Fibroblast of the aortic adventitia (primary cell): ENCODE measurements at places on chromosomes 12 and 14. TPM values are rescaled to one million over a fixed set of nuclear protein-coding genes. Genes with fewer than 3 reads are reported as not detected.

Gene HELB
- 3.0 and 3.7 TPM in 2 replicates for total RNA-seq

GRCh38 chr12:104566244-104566993, 109.7 kb downstream of the CHST11 start:
- no peak for DNase-seq

Gene CERS5
- 20.0 and 32.7 TPM in 2 replicates for total RNA-seq

GRCh38 chr12:2902272-2902880, 11.7 kb downstream of the TULP3 start:
- DNase-seq, result peak; percentile 74

- DNase-seq, result no peak
Observed at GRCh38 chr14:64766430-64767151, 62.4 kb downstream of the PLEKHG3 start.

Gene C14orf119
- total RNA-seq, result 13.0 and 60.2 TPM in 2 replicates

Gene GRIN2B
- total RNA-seq, result not detected in 2 replicates

Gene NOS1
- total RNA-seq, result not detected in 2 replicates

Gene CCDC88C
- under 0.01 TPM in 1 of 2 replicates, not detected in the other for total RNA-seq

DNA sequence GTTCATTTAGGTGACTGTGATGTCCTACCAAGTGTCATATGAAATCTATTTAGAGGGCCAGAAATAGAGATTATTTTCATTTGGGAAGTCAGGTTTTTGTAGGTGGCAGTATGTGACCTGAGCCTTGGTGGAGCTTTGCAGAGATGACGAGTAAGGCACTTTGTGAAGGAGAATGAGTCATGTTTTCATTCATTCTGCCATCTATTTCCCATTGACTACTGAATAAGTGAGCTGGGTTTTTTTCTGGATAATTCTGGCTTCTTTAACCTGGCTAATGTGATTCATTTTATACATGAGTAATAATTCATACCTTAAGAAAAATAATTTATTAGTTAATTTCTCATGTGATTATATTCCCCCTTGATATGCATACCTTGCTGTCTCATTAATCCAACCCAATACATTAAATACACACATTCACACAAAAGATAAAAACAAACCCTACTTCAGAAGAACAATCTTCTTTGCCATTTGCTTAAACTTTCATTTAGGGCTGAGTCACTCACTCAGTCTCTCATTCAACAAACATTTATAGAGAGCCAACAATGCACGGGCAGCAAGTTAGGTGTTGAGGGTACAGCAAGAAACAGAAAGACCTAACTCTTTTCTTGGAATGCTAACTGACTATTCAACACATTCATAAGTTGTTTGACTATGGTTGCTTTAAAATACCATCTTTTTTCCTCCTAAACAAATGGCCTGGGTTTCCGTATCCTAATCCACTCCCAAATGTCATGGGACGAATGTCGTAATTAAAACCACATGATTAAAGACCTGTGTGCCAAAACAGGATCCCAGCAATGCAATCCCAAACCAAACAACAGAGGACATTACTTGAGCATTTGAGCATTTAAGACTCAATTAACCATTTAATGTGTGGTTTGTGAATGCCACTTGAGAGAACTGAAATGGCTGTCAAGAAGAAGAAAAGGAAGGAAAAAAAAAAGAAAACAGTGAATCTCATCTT, 78.0 kb downstream of the KITLG start:
- peak; percentile 53 for DNase-seq

DNA sequence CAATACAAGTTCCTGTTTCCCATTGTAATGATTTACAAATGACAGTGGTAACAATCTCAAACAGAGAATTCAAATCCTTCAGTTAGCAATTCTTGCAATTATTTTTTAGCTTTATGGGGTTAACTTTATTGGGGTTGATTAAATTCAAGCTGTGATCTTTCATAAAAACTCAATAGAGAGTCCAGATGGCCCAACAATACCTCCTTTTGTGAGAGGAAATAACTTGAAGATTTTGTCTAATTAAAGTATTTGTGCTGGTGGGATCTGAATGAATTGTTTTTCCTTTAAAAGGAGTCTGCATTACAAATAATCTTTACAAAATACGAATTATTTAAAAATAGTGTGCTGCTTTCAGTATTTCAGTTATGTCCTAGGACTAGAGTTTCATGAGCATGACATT, 4.4 kb upstream of the ARHGAP5 start:
- no peak for DNase-seq

Gene SRRM4
- not detected in 2 replicates for total RNA-seq
